ENCODE measurements at places on chromosomes 3 and 15.

GRCh38 chr15:31317421-31318327 is 9.0 kb upstream of the KLF13 start:
- DNase-seq = no peak

DNA sequence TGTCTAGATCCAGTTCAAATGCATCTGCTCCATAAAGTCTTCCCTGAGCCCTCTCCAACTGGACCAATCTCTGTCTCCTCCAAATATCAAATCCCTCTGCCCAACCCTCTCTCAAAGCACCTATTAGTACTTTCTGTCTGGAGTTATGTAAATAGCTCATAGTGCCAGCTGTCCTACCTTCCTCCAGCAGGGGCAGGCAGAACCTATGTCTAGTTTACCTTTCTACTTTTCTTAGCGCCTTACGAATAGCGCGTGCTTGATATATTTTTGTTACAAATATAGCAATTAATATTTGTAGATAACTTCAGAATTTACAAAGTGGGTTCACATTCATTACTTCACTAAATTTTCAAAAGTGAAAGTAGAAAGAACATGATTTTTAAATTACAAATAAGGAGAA is 14.0 kb upstream of the CCDC80 start:
- DNase-seq = no peak

GRCh38 chr3:100730524-100730923 is 21.2 kb downstream of the TFG start:
- DNase-seq = no peak

DNA sequence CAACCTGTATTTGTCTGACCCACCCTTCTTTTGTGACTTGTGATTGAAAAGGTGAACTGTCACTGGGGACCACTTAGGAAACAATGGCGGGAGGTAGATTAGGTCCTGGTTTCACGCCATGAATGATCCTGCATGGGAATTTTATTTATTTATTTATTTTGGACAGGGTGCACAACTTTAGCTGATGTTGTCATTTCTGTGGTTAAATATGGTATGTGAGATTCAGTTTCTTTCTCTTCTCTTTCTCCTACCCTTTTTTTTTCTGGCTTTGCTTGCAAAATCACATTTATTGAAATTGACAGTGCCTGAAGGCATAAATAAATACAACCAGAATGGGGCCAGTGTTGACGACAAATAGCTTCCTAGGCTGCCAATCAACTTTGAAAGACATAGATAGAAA is 18.0 kb upstream of the HTR3E start:
- DNase-seq = no peak

DNA sequence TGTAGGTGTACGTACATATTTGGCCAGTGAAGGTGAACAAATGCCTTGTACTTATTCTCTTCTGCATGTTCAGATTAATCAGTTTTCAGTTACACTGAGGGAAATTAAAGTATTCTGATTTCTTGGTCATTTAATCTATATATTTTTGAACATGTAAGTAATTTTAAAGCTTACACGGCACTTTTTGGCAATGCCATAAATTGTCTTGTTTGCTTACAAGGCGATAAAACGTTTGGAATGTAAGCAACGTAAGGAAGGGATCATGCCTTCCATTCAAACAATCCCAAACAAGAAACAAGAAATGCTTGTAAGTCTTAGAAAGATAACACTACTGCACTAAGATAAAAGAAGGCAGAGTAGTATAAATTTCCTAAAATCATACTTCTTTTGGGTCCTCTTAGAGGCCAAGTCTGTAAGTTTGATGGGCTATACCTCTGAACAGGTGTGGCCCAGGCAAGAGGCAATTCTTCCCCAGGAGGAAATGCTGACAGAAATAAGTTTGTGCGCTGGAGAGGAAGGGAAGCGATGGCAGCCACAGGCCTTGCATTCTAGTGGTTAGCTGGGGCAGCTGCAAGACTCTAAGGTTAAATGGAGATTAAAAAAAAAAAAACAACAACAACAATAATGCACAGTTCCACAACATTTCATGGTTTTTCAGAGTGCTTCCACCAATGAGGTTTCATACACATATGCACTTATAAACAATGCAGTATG is 73.8 kb downstream of the GOLIM4 start:
- no peak for DNase-seq

Measured in gastrocnemius medialis (tissue), 4 donors.